Muscle of back (tissue), 13 donors: ENCODE measurements at places on chromosomes 7 and 10.

DNA sequence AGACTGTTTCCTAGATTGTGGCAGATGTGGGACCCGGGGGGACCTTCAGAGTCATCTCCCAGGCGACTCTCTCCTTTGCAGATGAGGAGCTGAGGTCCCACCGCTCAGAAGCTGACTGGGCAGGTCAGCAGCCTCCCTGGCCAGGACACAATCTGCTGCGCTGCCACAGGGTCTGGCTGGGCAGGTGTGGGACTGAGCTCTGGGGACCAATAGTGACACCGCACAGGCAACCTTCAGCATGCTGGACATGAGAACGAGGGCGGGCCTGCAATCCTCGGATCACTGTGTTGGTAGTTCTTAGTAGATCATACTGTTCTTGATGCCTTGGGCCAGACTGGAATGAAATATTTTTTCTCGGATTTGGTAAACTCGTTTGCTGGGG, 20.5 kb upstream of the CRYGN start:
- no peak for DNase-seq

GRCh38 chr10:113970641-113971040, 73.0 kb upstream of the ADRB1 start:
- DNase-seq = no peak

DNA sequence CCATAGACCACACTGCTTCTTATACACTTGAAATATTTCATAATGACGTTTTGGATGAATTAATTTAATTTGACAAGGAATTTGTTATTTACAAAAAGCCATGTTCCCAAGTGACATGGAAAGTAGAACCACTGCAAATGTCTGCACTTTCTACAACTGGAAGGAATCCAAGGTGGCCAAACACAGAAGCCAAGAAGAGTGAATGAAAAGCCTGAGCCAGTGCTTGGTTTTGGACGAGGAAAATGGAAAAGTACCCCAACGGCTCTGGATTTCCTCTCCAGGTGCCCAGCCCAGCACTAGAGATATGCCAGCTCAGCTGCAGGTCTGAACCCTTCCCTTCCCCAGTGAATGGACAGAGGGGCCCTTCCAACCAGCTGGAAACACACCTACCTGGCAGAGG, 279.4 kb downstream of the TNS3 start:
- DNase-seq = no peak

DNA sequence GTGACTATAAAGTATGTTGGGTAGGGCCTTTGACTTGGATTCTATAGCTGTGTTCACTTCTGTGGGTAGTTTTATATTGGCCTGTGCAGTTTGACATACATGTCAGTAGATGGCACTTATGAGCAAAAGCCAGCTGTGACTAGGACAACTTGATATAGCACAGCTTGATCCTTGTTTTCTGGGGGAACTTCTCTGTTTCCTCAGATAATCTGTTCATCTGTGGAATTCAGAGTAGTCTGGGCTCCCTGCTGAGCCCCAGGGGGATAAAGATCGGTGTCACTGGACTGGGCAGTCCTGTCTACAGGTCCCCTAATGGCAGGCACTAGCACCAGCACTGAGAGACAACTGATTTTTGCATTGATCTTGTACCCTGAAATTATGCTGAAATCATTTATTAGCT, 25.4 kb downstream of the CYP2C9 start:
- DNase-seq = peak; percentile 1

- DNase-seq = no peak
Observed at GRCh38 chr7:139752604-139753003, 25.2 kb downstream of the HIPK2 start.

DNA sequence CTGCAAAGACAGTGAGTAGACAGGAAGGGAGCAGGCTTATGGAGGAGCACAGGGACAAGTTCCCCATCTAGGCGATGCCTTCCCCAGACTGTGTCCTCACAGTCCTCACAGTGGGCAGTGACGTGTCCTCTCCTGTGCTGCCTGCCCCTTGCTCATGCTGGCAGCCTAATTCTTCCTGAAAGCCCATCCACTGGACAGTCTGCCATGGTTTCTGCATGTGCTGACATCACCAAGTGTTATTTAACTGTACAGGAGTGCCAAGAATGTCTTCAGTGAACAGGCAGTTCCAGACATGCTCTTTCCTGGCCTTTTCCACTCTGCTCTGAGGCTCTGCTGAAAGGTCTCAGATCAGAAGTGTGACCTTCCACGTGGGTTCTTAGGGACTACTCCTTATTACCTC, 54.1 kb downstream of the ZNF248 start:
- DNase-seq = no peak

DNA sequence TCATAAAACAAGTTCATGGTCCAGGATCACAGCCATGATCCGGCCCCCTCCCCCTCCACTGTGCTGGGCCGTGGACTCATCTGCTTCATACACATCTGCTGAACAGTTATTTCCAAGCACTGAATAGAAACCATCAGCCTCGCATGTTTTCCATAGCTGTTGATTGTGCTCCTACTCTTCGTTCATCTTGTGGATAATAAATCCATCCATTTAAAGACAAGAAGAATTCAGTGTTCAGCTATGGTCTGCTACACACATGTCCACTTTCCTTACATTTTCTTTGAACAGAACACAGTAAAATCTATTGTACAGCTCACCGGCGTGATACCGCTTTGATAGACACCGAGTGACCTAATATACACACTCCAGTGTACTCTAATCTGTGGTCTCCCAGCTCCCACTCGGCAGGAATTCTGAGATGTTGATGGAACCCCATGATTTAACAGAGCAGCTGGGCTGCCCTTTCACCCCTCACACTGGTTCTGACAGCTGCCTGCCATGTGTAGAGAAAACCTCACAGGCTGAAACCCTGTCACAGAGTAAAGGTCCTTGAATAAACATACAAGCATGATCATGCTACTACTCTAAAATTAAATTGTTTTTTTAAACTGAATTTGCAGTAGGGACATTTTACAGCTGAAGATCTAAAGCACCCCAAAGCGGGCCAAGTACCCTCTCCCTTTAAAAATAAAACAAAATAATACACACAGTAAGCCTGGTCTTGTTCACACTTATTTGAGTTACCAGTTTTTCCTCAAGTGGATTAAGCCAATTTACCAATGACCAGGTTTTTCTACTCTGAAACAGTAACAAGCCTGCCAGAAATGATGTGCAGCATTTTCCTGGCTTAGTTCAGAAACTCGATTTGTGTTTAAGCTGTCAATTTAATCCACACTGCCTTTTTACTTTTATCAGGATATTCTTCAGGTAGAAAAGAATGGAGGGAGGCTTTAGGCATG, 95.1 kb upstream of the FZD1 start:
- peak; percentile 31 for DNase-seq

DNA sequence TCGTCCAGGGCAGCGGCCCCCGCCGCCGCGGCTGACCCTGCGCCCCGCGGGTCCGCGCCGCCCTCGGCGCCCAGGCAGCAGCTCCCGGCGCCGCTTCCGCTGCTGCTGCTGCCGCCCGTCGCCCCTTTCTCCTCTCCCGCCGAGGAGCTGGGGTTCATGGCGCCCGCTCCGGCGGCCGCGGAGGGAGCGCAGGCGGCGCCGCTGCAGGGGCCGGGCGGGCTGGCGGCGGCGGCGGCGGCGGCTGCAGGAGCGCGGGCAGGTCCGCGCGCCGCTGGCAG, 286 bp downstream of the DGKI start:
- DNase-seq = no peak

DNA sequence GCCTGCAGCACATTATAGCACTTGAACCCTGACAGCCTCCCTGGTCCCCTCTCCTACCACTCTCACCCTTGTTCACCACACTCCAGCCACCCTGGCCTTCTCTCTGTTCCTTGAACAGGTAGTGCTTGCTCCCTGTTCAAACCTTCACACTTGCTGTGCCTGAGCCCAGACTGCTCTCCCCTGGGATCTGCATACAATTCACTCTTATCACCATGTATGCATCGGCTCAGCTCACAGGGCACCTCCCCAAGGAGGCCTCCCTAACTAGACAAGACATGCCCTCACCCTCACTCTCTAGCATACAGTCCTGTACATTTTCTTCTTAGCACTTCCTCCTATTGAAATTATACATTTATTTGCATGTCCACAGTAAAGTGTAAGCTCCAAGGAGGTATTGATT, 59.3 kb downstream of the FAM13C start:
- no peak for DNase-seq

GRCh38 chr10:25288181-25288580, 113.4 kb downstream of the GPR158 start:
- DNase-seq = peak; percentile 2

GRCh38 chr10:71694039-71694501, 25.5 kb downstream of the C10orf105 start:
- DNase-seq = no peak

- no peak for DNase-seq
Observed at GRCh38 chr10:114470361-114470760, 66.1 kb upstream of the AFAP1L2 start.

GRCh38 chr10:2278363-2278762, 541.0 kb upstream of the ADARB2 start:
- DNase-seq = no peak

- peak; percentile 82 for DNase-seq
Observed at GRCh38 chr7:44881610-44882009, 3.7 kb downstream of the PURB start.

DNA sequence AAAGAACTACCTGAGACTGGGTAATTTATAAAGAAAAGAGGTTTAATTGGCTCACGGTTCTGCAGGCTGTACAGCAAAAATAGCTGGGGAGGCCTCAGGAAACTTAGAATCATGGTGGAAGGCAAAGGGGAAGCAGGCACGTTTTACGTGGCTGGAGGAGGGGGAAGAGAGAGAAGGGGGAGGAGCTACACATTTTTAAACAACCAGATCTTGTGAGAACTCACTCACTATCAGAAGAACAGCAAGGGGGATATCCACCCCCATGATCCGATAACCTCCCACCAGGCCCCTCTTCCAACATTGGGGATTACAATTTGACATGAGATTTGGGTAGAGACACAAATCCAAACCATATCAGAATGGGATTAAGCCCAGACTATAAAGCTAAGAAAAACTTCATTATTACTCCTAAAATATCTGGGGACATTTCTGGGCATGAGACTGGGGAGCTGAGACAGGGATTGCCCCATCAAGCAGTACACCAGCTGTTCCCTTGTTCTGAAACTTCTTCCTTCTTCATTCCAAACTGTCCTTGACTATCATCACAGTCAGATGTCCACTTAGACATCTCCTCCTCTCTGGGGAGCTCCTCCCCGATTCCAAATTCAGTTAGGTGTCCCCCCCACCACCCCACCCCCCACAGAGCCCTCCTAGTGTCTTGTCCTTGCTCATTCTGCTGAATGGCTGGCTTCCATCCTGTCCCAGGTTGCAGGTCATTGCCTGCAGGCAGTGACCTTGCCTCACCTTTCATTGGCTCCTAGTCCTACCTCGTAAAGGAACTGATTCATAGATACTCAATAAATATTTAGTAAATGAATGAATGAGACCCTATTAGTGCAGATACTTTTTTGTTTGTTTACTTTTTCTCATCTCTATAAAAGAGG, 132.6 kb downstream of the EVX1 start:
- no peak for DNase-seq

GRCh38 chr10:75293446-75293820, 57.7 kb upstream of the COMTD1 start:
- no peak for DNase-seq

- no peak for DNase-seq
Observed at GRCh38 chr10:74677951-74678350, 148.4 kb upstream of the KAT6B start.

DNA sequence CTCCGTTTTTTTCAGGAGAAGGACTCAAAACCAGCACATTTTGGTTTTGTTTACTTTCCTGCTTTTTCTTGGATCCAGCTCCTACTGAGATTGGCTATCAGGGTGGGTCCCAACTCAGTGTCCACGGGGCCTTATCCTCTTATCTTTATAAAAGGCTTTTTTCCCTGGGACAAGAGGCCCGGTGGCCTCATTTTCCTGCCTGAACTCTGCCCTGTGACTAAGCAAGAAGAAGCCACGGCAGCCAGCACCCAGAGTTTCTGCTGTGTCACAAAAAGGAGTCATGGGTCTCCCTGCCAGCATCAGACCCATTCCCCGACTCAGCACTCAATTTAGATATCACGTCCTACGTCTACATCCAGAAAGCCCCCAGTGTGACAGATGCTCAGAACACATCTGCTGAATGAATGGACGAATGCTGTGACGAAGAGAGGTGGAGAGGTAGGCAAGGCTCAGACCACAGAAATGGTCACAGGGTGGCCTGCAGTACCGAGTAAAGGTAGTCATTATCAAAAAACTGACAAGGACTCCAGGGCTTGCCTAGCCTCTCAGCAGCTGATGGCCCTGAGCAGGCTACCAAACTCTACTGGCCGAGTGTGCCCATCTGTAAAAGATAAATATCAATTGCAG, 16.7 kb downstream of the DLG5 start:
- no peak for DNase-seq

- no peak for DNase-seq
Observed at GRCh38 chr10:108230478-108231170, 1066.1 kb upstream of the SORCS1 start.

- no peak for DNase-seq
Observed at GRCh38 chr7:121741896-121742295, 131.1 kb upstream of the PTPRZ1 start.

DNA sequence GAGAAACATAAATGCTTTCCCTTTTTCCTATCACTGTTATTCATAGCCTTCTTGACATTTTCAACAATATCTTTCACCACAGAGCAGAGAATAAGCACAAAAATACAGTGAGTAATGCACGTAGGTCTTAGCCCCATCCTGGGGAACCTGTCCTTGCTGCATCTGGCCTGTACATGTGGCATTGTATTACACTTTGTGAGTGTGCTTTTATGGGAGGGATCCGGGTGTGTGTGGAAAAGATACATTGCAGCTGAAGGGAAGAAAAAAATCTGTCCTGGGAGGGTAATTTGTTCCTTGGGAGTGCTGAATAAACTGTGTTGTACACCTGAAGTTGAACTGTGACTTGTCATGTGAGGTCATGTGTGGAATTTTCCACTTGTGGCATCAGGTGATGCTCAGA, 422.7 kb upstream of the LRGUK start:
- DNase-seq = no peak

DNA sequence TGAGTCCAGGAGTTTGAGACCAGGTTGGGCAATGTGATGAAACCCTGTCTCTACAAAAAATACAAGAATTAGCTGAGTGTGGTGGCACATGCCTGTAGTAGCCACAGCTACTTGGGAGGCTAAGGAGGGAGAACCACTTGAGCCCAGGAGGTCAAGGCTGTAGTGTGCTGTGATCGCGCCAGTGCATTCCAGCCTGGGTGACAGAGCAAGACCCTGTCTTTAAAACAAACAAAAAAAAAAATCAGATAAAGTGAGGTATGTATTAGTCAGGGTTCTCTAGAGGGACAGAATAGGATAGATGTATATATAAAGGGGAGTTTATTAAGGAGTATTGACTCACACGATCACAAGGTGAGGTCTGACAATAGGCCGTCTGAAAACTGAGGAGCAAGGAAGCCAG, 101.5 kb upstream of the GPR26 start:
- DNase-seq = no peak

- DNase-seq = no peak
Observed at GRCh38 chr10:15464381-15464780, 93.3 kb upstream of the FAM171A1 start.

GRCh38 chr7:80679921-80680907, 41.8 kb downstream of the CD36 start:
- DNase-seq = no peak
